ENCODE measurements at places on chromosomes 6 and 20.

DNA sequence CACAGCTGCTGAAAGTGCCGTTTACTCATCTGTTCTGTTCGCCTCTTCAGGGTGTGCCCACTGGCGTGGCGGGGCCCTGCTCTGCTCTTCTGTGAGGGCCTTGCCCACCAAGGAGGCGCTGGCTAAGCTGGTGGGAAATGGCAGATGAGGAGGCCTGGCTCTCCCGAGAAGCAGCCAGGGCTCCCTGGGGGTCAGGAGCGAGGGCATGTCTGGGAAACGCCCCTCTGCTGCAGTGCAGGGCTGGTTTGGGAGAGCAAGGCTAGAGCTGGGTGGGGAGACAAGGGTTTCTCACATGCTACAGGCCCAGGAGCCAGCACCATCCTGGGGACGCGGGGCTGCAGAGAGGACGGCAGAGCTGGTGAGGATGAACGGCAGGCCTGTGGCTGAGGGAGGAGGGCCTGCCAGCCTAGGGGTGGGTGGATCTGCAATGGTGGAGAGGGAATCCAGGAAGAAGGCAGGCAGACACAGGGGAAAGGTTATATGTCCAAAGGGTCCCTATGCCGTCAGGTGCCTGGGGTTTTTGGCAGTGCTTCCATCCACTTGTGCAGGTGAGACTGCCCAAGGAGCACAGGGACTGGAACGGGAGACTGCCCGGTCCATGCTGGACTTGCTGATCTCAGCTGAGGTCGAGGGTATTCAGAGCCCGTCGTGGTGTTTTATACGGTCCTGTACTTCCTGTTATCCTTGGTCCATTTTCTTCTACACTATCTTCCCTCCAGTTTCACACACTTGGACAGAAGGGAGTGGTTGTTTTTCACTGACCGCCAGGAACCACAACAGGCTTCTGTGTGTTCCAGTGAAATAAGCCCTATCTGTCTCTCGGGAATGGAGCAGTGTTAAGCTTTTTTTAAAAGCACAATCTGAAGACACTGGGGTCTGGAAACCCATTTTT, 119.2 kb downstream of the SYCP2 start:
- DNase-seq, result no peak

DNA sequence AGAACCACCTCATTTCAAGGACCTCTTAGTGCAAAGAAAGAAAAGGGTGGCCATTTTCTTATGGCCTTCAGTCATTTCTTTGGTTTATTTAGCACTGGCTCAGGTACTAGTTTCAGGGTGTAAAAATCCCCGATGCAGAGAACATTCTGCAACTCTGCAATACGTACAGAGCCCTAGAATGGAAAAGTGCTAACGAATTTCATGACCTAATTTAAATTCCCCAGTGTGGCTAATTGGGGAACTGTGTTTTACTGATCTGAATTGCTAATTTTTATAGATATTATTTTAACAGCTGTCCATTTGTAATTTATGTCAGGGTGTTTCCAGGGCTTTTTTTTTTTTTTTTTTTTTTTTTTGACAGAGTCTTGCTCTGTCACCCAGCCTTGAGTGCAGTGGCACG, 160.7 kb downstream of the UST start:
- no peak for DNase-seq

GRCh38 chr6:144447472-144447871, 162.3 kb downstream of the UTRN start:
- no peak for DNase-seq

- DNase-seq, result no peak
Observed at GRCh38 chr20:17171746-17172280, 55.0 kb upstream of the PCSK2 start.

GRCh38 chr6:75493400-75494064, at the start of gene FILIP1:
FILIP1 (minus strand) TSS chr6:75493800; CDS start chr6:75414972, 78,828 bp downstream.
- no peak for DNase-seq

DNA sequence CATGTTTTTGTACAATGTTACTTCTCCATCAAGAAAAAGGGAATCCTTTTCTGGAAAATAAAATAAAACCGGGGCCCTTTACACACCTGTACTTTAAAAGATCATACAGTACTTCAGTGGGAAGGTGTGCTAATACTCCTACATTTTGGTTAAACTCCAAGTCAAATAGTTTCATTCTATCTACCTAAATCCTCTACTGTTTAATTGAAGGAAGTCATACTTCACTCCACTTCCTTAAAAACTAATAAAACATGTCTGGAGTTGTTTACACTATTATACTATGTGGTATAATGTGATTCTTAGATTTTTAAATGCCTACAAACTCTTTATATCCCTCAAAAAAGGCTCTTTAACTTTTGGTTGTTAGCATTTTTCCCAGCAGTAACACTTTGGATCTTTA, 18.6 kb upstream of the HBS1L start:
- DNase-seq, result no peak

- DNase-seq, result peak; percentile 12
Observed at GRCh38 chr20:20237093-20237959, 130.6 kb upstream of the INSM1 start.

GRCh38 chr6:13883966-13884365, 40.8 kb upstream of the RNF182 start:
- no peak for DNase-seq

DNA sequence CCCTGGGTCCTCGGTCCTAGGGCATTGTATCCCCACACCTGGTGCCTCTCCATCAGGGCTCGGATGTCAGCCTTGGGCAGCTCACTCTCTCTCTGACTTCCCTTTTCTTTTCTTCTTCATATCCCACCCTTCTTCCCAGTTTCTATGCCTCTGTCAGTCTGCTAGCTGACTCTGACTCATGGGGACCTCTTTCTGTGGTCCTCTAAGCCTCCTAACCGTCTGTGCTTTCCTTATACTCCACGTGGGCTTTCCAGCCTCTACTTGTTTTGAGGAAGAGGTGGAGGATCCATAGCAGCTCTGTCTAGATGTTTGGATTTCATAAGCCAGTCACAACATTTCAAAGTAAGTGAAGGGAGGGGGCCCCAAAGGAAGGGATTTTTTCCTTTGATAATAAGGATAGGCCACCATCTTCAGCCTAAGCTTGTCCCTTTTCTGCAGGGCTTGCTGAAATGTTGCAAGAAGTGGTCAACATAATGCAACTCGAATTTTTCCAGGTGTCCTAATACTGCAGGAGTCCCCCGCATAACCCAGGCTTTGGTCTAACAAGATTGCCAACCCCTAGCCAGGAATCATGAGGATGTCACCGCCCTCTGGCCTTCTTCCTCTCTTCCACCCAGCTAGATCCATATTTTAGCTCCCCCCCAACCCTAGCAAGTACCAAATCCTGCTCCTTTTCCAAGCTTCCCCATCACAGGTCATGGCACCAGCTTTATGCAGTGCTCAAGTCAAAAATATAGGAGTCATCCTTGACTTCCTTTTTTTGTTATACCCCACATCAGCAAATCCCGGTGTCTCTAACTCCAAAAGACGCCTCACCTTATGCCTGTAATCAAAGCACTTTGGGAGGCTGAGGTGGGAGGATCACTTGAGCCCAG, 8.7 kb upstream of the PLTP start:
- no peak for DNase-seq

DNA sequence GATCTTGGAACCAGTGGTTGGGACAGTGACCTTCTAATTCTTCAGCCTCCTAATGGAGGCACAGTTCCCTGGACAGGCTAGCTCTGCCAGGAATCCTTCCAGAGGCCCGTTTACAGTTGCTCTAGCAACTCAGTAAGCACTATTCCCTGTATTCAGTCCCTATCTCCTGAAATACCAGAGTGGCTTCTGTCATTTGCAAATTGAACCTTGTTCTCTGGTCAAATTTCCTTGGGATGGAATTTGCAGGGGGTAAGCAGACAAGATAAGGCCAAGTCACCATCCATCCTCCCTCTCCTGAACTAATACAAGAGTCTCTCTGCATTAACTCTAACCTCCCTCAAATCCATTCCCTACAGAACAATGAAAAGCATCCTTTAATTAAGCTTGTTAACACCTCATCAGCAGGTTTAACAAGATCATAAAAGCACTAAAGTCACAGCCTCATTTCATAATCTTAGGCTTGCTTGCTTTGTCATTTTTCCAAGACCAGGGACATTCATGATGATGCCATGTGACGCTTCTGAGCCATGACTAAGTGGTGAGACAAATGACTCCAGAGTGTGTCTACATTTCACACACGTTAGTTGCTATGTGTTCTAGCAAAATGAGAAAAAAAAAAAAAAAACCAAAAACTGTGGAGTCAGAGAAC, 37.1 kb downstream of the SLC22A23 start:
- no peak for DNase-seq

GRCh38 chr20:59300333-59301081, at the start of gene EDN3:
EDN3 (plus strand) TSS chr20:59300611; CDS start chr20:59300813, 202 bp downstream.
- no peak for DNase-seq

DNA sequence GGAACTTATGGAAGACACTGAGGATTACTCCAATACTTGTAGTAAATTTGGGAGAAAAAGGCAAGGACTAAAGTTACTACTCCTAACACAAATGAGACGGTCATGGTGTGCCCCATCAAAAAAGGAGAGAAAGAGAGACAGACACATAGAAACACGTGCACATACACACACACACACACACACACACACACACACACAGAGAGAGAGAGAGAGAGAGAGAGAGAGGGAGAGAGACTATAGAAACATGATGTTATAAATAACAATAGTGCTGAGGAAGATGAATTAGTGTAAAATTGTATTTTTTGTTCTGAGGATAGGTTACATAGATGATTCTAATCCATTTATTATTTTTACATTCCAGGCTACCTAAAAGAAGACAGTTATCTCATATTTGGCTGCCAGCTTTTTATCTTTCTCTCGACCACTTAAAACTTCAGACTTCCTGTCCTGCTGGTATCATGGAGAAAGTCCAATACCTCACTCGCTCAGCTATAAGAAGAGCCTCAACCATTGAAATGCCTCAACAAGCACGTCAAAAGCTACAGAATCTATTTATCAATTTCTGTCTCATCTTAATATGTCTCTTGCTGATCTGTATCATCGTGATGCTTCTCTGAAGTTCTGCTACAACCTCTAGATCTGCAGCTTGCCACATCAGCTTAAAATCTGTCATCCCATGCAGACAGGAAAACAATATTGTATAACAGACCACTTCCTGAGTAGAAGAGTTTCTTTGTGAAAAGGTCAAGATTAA, 10.5 kb downstream of the PLN start:
- DNase-seq, result no peak

Measured in stimulated activated CD4-positive, alpha-beta T cell treated with anti-CD3 and anti-CD28 coated beads, Interleukin-2, amount 100 ng/mL, for 48 hours (primary cell).